ENCODE measurements at places on chromosomes 3 and 15.

GRCh38 chr3:108352176-108352575 lies 55.8 kb downstream of the HHLA2 start:
- no peak for DNase-seq

GRCh38 chr3:87225659-87226058 lies 1.4 kb upstream of the CHMP2B start:
- DNase-seq, result no peak

DNA sequence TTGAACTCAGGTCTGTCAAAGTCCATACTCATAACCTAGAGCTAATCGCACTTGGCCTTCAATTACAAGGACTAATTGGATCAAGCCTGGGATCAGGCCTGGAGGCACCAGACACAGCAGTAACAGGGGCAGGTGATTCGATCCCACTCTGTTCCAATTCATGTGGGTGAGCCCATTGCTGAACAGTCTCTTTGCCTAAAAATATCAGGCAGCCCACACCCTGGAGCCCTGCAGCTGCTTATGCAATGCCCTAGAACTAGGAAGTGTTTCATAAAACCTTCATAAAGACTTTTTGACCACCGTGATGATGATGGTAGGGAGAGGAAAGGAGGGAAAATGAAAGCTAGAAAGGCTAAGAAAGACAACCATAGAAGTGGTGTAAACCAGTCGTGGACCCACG lies 47.8 kb upstream of the NEO1 start:
- DNase-seq, result no peak

DNA sequence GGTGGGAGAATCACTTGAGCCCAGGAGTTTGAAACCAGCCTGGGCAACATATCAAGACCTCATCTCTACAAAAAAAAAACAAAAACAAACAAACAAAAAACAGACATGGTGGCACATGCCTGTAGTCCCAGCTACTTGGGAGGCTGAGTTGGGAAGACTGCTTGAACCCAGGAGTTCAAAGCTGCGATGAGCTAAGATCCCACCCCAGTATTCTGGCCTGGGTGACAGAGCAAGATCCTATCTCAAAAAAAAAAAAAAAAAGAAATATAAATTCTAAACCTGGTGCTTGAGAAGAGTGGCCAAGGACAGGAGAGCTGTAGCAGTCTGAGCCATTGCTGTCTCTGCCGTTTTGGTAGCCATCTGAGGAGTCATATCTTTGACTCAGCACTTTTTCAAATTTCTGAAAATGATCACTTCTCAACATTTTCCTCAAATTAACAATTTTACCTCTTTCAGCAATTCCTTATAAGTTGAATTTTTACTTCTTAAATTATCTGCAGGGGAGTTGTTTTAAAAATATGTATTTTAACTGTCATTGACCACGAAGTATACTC lies 3.6 kb upstream of the DENND4A start:
- DNase-seq, result no peak

DNA sequence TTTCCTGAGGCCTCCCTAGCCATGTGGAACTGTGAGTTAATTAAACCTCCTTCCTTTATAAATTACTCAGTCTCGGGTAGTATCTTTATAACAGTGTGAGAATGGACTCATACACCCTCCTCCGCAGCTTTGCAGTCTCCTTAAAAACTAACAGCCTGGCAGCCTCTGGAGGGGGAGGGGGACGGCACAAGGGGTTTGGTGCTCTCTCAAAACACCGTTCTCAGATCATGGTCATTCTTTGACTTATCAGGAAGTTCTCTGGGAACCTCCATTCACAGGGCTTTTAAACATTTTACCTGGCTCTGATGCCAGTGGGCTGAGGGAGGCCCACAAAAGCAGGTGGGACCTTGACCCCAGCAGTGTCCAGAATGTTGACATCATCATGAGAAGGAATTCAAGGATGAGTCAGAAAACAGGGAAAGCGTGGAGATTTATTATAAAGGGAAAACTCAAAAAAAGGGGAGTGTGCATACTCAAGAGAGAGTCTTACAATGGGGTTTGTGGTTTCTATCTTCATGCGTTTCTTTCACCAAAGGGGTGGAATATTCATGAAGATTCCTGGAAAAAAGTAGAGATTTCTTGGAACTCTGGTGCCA lies 43.9 kb downstream of the ONECUT1 start:
- no peak for DNase-seq

DNA sequence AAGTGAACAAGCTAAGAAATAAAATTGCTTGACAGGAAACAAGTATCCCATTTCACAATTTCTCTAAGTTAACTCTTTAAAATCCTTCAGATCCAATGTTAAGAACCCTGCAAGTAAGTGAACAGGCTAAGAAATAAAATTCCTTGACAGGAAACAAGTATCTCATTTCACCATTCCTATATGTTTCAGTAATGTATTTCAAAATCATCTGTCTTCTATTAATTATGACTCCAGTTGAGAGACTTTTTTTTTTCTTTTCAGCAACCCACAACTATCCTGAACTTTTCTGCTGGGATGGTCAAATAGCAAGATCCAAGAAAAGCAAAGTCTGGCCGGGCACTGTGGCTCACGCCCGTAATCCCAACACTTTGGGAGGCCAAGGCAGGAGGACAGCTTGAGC lies 2.4 kb upstream of the SLC12A6 start:
- DNase-seq, result no peak

DNA sequence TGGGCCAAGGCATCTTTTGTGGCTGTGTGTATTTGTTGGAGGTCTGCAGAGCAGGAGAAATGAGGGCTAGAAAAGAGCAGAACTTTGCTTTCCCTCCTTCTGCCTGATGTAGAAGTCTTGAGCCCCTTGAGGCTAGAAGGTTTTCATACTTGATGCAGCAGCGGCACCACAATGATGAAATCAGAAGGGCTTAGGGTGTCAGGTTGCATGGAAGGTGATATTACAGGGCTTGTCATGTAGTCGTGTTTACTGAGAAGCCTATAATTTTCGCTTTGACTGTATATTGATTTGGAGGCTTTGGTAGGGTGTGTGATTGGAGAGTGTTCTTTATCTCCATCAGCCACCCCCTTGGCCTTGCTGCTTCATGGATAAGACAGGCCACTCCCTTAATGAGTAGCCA lies 339.8 kb downstream of the THSD4 start:
- DNase-seq, result no peak

DNA sequence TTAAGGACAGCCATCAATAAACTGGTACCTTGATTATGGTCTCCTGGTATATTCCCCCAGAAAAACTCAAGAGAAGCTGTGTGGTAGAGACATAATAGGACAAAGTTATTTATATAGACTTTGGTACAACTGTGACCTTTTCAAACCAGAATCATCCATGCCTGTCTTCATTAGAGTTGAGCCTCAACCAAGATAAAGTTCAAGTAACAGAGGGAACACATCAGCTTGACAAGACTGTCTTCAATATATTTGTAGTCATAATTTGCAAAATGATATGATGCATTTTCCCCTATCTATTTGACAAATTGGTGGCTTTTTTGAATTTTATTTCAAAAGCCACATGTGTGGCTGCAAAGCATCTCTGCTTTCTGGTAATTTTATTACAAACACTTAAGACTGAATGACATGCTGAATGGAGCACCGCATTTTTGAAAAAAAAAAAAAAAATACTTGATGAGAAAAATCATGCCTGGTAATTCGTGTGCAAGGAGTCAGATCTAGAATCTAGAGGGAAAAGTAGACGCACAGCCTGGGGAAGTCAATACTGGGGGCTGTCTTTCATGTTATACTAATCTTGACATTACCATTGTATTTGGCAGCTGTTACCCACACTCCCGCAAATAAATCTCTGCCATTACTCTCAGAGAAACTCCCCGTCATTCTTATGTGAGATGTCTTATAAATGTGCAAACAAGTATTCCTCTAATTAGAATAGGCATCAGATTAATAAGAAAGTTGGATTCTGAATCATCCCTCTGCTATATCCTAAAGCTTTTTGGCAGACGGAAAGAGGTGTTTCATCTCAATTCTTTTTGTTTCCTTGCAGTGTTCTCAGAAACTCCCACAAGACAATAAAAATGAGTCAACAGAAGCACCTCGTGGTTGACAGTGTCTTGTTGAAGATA lies 554.8 kb upstream of the CBLB start:
- no peak for DNase-seq

DNA sequence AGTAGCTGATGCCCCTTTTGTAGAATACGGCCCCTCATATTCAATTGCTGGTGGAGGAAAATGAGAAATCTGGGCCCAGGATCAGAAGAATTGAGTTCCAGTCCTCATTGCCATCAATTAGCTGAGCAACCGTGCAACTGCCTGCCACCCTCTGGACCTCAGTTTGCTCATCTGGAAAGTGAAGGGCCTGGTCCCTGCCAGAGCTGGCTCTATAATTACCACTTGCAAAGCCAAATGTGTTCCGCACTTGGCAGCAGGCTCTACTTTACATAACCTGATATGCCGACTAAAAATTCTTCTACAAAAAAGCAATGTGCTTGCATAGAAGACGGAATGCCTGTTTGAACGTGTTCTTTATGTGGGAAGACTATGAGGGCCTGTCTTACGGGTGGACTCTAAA lies 8.6 kb upstream of the ITGB5 start:
- DNase-seq, result no peak

DNA sequence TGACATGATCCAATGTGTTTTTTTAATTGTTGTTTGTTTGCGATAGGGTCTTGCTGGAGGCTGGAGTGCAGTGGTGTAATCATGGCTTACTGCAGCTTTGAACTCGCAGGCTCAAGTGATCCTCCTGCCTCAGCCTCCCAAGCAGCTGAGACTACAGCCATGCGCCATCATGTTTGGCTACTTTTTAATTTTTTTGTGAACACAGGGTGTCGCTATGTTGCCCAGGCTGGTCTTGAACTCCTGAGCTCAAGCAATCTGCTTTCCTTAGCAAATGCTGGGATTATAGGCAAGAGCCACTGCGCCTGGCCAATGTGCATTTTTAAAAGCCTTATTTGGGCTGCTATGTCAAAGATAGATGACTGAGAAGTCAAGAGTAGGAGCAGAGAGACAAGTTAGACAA lies 123.0 kb downstream of the EDEM1 start:
- no peak for DNase-seq

DNA sequence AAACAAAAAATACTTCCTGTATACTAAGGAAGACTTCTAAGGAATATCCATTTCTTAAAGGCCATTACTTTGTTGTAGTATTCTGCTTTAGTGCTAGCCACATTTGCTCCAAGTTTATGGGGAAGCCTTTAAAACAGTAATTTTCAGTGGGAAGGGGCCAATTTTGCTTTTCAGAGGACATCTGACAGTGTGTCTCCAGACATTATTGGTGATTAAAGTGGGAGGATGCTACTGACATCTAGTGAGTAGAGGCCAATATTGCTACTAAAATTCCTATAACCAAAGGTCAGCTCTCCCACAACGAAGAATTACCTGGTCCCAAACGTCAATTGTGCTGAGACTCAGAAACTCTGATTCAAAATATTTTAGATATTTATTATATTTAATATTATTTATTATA lies 24.8 kb downstream of the SLC28A2 start:
- DNase-seq, result no peak

GRCh38 chr3:93961489-93961888 lies 12.2 kb downstream of the PROS1 start:
- no peak for DNase-seq
